Stimulated activated CD8-positive, alpha-beta memory T cell treated with anti-CD3 and anti-CD28 coated beads, Interleukin-12 subunit alpha, Interleukin-12 subunit beta, amount 100 ng/mL, for 1 hour (primary cell): ENCODE measurements at places on chromosomes 12 and 14.

GRCh38 chr12:26928661-26929060 lies 9.1 kb downstream of the INTS13 start:
- no peak for DNase-seq

DNA sequence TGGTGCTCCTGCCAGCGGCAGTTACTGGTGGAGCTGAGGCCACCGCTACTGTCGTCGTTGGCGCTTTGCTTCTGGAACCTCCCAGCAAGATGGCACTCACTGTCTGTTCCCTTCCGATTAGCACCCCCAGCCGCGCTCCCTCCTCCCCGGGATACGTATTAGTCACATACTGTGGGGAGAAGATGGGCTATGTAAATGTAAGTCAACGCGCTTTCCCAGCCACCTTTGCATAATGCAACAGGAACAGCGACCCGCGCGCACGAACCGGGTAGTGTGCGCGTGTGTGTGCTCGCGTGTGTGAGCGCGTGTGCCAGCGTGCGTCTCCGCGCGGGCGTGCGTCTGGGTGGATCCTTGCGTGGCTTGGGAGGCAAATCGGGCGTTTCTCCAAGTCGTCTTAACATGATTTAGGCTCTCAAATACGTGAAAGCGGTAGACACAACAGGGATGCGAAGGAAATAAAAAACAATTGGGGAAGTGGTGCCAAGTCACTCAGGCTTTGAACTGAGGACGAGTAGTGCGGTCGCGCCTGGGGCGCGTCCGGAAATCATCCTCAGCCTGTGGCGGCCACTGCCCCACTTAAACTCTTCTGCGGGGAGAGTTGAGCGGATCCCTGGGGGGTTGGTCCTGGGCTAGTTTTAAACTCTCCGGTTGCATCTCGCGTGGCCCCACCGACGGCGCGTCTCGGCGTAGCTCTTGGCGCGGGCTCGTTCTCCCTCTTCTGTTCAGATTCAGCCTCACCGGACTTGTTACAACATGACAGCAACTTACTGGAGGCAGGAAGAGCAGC lies 1.8 kb downstream of the FLRT2 start:
- no peak for DNase-seq

DNA sequence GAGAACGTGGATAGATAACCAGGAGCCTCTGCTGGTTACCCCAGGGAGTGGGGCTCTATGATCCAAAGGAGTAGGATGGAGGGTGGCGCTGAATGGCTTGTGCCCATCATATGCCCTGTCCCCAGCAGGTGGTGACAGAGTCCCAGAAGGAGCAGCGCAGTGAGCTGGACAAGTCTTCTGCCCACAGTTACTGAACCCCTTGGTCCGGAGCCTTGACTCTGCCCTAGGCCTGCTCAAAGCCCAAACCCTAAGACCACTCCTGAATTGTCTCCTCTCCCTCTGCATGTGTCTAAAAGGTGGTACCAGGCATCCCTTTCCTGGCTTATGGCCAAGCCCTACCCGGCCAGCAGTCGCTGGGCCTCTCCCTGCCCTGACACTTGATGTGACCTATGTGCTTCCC lies 3.2 kb downstream of the PRPH start:
- DNase-seq = no peak

- no peak for DNase-seq
These were observed 31.2 kb downstream of the CREBL2 start for GRCh38 chr12:12642916-12643315.

- DNase-seq = no peak
These were observed 55.0 kb upstream of the NELL2 start for GRCh38 chr12:44930972-44931600.

DNA sequence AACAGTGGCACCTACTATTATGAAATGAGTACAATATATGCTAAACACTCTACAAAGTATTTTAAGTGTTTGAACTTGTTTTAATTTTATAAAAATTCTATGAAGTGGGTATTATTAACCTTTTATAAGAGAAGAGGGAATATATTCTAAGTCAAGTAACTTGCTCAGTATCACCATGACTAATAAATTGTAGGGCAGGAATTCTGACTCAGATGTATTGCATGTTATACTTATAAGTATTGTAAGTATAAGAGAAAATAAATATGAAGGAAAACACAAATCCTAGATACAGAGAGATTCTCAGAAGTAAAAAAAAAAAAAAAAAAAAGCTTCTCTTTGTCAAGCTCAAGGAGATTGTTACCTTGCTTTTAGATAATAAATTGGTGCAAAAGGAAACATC lies 893.2 kb downstream of the SLC16A7 start:
- DNase-seq = no peak

GRCh38 chr14:71534506-71534905 lies 397.7 kb upstream of the RGS6 start:
- no peak for DNase-seq
